ENCODE measurements at places on chromosomes 1 and 21.

DNA sequence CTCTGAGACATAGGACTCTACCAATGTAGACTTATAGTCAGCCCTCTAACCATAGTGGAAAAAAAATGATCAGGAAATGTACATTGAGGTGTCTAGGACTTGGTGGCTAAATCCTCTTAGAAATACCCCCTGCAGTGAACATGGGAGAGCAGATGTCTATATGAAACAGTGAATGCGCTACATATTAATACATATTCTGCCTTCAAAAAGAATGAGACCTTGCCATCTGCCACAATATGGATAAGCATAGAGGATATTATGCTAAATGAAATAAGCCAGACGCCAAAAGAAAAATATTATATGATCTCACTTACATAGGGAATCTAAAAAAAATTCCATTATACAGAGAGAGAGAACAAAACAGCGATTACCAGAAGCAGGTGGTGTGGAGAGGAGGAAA lies 66.6 kb upstream of the HAO2 start:
- DNase-seq: no peak

DNA sequence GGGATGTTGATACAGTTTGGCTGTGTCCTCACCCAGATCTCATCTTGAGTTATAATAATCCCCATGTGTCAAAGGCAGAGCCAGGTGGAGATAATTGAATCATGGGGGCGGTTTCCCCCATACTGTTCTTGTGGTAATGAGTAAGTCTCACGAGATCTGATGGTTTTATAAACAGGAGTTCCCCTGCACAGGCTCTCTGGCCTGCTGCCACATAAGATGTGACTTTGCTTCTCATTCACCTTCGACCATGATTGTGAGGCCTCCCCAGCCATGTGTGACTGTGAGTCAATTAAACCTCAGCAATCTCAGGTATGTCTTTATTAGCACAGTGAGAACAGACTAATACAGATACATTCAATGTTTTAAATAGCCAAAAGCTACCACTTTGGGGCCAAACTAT lies 41.1 kb downstream of the SLC35F3 start:
- DNase-seq: no peak

DNA sequence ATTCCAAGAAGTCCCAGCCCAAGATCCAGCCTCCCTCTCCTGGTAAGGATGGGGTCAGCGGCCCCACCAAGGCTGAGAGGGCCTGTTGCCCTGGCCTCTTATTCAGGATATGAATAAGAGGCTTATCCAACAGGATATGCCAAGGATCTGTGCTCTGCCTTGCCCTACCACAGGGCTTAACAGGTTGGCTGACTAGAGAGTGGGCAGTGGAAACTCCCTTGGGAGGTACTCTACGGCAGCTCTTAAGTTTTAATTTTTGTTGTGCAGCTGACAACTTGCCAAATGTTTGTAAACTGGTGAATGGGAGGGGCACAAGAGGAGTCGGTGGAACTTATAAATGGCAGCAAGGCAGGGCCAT lies 16.5 kb upstream of the PIGV start:
- no peak for DNase-seq

DNA sequence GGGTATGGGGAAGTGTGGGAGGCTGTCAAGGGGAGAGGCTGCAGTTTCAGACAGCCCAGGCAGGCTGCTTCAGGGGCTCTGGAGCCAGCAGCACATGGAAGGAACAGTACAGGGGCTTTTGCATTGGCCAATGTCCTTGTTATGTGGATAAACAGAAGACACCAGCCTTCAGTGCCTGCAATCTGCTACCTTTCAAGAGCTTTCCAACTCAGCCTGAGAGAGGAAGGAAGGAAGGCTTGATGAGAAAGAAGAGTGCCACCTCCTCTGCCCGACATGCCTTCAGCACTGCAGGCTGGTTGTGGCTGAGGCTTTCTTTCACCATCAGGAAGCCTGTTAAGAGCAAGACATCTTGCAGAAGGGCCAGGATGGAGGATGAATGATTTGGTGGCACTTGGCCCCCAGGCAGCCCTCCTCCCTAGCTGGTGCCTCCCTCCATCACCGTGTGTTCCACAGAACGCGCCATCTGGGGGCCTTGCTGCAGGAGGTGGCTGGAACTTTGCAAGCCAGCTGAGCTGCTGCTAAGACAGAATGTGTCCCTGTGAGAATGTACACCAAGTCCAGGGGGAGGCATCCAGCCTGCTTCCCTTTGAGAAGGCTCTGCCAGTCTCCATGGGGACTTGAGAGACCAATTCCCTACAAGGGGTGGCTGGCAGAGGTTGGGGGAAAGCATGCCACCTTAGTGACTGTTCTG lies 372.4 kb upstream of the PROX1 start:
- no peak for DNase-seq

- no peak for DNase-seq
These were observed 304.5 kb downstream of the TTLL7 start for GRCh38 chr1:83694449-83694848.

DNA sequence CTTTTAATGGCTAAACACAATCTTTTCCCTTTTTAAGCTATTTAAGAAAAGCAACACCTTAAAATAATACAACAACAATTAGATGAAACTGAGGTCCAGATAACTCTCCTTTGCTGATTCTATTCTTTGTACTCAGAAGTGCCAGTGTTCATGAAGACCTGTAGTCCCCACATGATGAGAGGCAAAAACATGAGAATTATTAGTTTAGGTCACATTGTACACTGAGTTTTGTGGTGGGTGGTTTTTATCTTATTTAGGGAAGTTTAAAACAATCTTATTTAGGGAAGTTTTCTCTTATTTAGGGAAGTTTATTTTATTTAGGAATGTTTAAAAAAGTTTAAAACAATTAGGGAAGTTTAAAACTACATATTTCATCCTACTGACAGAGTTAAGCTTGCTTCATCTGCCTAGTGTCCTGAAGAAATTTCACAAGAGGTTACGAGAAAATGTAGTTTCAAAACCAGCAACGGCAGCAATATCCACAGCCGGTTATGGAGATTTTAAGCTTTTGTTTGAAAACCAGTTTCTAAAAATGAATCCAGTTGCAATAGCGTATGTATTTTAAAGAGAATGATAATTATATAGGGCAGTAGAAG lies 7.8 kb upstream of the OR14I1 start:
- no peak for DNase-seq

GRCh38 chr1:65623895-65624294 lies 168.8 kb upstream of the PDE4B start:
- no peak for DNase-seq

- DNase-seq: no peak
These were observed 1.3 kb downstream of the UBL4B start for GRCh38 chr1:110113551-110113950.

DNA sequence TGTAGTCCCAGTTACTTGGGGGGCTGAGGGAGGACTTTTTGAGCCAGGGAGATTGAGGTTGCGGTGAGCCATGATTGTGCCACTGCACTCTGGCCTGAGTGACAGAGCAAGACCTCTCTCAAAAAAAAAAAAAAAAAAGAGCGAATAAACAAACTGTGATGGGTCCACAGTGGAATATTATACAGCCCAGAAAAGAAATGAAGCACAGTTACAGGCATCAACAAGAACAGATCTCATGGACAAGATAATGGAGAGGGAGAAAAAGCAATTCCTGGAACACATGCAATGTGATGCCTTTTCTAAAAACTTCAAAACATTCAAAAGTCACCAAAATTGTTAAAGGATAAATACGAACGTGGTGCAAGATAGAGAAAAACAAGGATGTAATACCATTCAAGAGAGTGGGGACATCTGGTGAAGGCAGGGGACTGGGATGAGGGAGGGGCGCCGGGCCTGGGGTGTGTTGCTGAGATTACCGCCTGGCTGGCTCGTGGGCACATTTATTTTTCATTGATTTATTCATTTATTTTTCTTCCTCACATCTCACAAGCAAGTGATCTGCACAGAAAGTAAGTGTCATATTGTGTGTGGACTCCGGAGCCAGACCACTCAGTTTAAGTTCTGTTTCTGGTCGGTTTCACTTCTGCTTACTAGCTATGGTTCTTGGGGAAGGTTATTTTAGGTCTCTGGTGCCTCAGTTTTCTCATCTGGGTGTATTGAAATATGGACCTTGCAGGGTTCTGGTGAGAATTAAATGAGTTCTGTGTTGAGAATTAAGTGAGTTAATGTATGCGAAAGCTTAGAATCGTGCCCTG lies 30.1 kb downstream of the ABCG1 start:
- no peak for DNase-seq

GRCh38 chr1:118257946-118258345 lies 72.9 kb upstream of the SPAG17 start:
- no peak for DNase-seq

DNA sequence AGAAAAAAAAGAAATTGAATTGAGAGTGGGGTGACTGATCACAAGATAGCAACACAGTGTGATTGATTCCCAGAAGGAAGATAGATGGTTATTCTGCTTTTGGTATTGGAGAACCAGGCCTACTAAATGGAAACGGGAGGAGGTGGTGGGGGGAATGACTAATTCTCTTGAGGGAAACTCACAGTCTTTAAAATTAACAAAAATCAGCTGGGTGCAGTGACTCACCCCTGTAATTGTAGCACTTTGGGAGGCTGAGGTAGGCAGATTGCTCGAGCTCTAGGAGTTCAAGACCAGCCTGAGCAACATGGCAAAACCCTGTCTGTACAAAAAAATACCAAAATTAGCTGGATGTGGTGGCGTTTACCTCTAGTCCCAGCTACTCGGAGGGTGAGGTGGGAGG lies 134.6 kb upstream of the PDE4B start:
- no peak for DNase-seq

DNA sequence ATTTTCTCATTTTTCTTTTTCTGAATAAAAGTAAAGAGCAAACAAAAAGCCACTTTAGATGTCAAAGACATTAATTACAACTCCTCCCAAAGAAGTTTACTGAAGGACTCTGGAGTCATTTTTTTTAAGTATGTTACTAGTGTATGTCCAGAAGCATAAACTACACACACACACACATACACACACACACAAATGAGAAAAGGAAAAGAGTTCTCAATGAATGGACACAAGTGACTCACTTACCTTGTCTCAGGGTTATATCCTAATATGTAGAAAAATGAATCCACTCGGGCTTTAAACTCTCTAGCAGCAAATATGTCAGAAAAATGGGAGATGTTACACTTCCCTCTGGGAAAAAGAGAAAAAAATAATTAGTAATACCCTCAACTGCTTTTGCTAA lies 223.1 kb downstream of the SLC45A1 start:
- DNase-seq: no peak

DNA sequence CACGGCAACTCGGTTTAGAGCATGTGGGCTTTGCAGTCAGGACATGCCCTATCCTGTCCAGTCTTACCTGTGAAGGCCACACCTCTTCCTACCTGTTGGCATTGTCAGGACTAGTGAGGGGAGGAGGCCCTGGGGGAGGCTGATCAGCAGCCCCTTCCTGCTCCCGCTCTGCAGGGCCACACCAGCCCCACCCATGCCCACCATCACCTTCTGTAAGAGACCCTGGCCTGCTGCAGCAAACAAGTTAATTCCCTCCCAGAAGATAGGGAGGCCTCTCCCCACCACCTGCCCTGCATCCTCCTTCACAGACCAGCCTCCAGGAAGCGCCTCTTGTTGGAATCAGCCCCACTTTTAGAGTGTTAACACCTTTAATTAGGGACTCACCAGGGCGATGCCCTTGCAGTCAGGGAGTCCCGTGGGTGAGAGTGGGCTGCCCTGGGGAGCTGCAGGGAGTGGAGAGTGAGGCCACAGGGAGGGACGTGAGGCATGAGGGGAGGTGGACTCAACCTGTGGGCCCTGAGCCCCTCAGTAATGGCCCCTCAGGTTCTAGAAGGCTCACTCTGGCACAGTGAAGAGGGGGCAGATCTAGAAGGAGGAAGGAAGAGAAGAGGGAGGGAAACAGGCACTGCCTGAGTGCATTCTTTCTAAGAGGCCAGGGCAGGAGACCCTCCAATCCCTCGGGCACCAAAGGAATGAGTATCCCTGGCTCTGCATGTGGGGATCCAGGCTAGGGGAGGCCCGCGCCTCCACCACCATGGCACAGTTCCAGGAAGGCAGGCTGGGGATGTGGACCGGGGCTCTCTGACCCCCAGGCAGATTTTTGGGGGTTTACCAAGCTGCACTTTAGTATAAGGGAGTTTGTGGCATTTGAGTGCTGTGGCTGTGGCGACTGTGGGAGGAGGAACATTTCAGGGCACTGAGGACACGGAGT lies 8.2 kb downstream of the UMODL1 start:
- no peak for DNase-seq

GRCh38 chr1:177783051-177783450 lies 186.8 kb downstream of the SEC16B start:
- DNase-seq: no peak

GRCh38 chr1:41450747-41451285 lies 33.7 kb downstream of the EDN2 start:
- DNase-seq: no peak

All from occipital lobe (tissue), 3 donors.